ENCODE measurements at places on chromosomes 3 and 15.

DNA sequence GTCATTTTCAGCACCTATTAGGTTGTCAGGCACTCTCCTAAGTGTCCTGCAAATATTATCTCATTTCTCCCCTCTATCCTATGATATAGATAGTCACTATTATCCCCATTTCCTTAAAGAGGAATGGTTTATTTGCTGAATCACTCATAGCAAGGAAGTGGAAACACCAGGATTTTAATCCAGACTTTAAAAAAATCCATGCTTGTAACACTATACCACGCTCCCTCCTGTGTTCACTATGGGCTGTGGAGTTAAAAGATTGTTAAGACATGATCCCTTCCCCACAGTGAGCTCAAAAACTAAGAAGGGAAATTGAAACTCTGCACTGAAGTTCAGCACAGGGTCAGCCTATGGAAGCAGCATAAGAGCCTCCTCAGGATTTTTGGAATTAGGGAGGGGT lies 60.2 kb downstream of the TMEM39A start:
- DNase-seq: no peak

DNA sequence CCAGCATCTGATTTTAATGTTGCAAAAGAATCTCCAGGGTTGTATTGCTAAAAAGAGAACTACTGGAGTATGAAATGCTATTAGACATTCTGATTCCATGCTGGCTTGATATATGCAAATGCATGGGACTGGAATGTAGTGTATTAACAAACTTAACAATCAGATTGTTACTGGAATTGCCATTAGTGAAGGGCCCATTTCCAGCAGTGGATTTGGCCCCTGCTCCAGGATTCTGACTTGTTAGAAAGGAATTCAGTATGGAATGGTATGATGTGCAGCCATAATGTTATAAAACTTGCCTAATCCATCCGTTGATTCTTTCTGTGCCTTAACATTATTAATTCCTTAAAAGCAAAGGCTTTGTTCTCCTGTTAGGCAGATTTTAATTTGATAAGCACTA lies 7.9 kb downstream of the ARRDC4 start:
- DNase-seq: no peak

DNA sequence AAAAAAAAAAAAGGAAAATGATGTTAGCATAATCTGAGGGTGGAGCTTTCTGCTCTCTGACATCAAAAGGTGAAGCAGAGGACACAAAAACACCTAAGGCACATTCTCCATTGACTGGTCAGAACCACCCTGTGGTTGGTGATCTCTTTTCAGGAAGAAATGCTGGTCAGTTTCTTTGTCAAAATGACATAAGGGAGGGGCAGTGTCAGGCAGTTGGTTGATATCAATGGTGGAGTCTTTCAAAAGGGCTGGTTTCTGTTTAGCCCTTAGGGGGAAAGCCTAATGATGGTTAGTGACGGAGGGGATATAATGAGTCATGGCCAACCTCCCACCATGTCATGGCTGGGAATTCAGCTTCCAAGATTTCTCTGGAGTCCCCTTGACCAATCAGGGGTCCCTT lies 185.9 kb upstream of the GBE1 start:
- no peak for DNase-seq

DNA sequence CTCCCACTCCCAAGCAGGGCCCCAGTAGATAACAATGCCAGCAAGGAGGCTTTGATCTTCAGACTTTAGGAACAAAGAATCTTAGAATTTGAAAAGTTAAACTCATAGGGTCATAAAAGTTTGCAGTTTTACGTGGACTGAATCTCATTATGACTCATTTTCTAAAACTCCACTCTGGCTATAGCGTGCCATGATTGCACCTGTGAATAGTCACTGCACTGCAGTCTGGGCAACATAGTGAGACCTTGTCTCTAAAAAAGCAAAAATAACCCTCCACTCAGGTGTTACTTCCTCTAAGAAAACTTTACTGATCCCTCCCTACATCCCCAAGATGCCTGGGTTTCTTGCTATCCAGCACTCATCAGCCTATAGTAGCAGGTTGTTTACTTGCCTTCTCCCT lies 104.5 kb downstream of the IL20RB start:
- no peak for DNase-seq

- no peak for DNase-seq
These were observed 673 bp upstream of the HCLS1 start for GRCh38 chr3:121661376-121661775.

- no peak for DNase-seq
These were observed 37.0 kb upstream of the CGNL1 start for GRCh38 chr15:57339321-57339720.

GRCh38 chr15:48800245-48800644 lies 10.6 kb downstream of the CEP152 start:
- DNase-seq: no peak

GRCh38 chr15:31482122-31482922 lies 155.7 kb downstream of the KLF13 start:
- DNase-seq: no peak

- no peak for DNase-seq
These were observed 264 bp upstream of the CMTM6 start for GRCh38 chr3:32502946-32503286.
